ENCODE measurements at places on chromosomes 7 and 10.

DNA sequence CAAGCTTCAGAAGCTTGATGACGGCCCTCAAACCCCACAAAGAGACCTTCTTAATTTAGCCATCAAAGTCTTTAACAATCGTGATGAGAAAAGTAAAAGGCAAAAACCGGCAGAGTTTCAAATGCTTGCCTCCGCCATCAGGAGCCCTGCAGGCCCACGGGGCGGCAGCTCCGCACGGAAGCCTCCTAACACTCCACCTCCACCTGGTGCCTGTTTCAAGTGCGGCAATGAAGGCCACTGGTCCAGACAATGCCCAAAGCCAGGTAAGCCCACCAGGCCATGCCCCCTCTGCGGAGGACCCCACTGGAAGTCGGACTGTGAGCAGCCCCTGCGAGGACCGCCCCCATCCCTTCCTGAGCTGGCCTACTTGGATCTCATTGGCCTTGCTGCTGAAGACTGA lies 43.6 kb downstream of the CBX3 start:
- DNase-seq, result no peak

GRCh38 chr10:102245932-102246251 lies 560 bp downstream of the GBF1 start:
- no peak for DNase-seq

GRCh38 chr10:92407305-92408016 lies 116.5 kb downstream of the MARCHF5 start:
- no peak for DNase-seq

DNA sequence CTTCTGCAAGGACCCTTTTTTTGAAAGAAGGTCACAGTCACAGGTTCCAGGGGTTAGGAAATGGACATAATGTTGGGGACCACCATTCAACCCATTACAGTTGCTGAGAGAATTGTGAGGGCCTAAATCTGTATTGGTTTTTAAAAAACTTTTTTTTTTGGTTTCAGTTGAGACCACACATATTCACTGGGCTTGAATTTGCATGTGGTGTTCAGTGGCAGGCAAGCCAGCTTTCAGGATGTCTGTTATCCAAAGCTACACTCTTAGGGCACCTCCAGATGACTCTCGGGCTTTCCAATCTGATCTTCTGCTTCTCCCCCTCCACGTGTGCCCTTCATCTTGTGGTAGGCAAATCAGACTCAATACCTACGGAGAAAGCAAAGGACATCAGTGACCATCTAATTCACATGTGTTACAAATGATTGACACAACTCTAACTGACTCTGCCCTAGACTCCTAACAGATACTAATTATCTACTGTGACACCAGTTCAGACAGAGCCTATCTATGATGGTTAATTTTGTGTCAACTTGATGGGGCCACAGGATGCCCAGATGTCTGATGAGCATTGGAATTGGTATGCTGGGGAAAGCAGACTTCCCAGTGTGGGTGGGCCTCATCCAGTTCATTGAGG lies 93.3 kb upstream of the ELMO1 start:
- no peak for DNase-seq

- DNase-seq, result peak; percentile 1
Measured at GRCh38 chr7:97145068-97145467, 27.6 kb downstream of the SDHAF3 start.

DNA sequence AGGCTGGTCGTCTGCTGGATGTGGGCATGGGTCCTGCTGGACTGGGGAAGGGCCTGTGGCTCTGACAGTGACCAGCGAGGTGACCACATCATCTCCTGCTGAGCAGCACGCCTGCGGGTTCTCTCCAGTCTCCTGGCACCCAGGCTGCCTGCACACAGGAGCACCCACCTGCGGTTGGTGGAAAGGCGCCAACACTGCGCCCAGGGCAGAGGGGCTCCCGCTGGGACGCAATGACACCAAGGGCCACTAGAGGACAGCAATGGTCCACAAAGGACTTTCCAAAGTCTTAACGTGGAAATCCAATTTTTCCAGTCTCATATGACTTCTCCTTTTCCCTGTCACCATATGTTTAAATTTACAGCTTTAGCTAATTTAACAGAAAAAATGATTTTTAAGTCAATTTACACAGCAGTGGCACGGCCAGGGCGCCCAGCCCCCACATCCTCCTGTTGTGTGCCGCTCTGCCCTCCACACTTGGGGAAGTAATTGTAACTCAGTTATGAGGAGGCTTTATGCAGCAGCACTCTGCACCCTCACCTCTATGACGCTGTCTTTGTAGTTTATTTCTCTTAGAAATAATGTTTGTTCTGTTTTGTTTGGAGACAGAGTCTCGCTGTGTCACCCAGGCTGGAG lies 38.1 kb downstream of the CFAP46 start:
- DNase-seq, result no peak

DNA sequence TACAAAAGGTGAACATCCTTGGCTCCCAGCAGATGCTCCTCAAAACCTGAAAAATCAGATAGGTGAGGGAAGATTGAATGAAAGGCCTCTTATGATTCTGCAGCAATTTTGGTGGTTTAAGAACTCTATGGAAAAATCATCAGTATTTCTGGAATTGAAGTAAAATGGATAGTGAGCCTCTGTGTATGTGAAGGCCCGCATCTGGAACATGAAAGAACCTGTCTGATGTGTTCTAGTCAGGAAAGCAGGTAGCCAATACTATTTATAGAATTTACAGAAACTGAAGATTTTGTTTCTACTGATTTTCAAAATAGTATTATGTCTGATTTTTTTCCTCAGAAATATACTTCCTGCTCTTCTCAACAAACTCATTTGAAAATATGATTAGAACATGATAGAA lies 37.3 kb downstream of the EGFR start:
- DNase-seq, result no peak

- DNase-seq, result peak; percentile 93
Measured at GRCh38 chr10:119305860-119306513, 98.6 kb downstream of the GRK5 start.

DNA sequence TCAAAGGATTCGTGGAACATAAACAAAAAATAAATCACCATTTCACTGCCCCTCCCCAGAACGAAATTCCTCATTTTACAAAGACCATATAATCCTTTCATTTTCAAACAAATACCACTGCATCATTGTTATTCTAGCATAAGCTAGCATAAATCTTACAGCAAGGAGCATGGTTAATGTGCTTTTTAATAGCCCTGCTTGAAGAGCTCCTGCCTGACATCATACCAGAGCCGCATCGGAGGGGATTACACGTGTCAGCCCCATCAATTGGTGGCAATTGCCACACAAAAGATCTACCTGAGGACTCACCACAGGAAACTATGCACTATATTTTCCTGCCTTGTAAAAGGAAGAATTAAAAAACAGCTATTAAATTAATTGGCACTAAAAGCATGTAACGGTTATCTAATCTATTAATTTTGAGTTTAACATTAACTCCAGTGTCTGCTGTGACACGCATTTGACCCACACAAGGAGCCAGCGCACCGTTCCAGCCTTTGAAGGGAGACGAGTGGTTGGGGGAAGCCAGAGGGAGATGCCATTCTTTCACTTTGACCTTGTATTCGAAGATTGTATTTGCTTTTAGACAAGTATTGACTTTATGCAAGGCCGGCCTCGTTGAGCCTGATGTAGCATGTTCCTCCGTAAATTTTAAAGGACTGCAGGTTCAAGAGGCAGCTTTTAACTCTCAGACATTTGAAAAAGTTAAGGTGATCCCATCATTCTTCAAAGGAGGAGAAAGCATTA lies 261.1 kb upstream of the RNF32 start:
- no peak for DNase-seq

- no peak for DNase-seq
Measured at GRCh38 chr7:137324796-137325696, 18.5 kb downstream of the PTN start.

DNA sequence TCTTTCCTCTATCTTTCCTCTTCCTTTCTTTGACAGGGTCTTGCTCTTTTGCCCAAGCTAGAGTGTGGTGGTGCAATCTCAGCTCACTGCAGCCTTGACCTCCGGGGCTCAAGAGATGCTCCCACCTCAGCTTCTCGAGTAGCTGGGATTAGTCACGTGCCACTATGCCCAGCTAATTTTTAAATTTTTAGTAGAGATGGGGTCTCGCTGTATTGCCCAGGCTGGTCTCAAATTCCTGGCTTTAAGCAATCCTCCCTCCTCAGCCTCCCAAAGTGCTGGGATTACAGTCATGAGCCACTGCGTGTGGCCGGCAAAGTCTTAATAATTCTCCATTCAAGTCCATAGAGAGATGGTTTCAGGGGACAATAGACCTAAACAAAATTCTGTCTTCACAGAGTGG lies 40.2 kb downstream of the COL26A1 start:
- DNase-seq, result no peak

GRCh38 chr10:50788951-50789945 lies 49.5 kb downstream of the ASAH2B start:
- DNase-seq, result no peak

GRCh38 chr7:70919481-70920073 lies 212.4 kb upstream of the GALNT17 start:
- no peak for DNase-seq

DNA sequence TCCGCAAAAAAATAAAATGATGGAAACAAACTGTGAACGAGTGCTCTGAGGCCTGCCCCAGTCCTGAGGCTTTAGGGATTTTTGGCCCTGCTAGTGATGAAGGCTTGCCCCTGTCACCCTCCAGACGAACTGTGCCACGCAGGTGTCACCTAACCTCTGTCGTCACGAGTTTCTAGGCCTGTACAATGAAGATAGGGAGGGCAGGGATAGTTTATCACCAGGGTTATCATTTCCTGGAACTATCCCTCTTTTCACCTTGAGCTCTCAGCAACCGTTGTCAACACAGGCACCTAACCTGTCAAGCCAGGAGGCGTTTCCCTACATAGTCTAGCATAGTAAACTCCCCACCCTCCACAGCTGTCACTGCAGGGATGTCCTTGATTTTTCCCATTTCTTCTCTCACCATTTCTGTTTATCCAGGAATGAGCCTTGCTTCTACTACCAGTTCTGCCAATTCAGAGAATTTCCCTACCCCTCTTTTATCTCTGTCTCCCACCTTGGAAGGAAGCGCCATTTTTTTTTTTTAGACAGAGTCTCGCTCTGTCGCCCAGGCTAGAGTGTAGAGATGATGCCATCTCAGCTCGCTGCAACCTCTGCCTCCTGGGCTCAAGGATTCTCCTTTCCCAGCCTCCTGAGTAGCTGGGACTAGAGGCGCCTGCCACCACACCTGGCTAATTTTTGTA lies 2.2 kb upstream of the ACHE start:
- DNase-seq, result no peak

GRCh38 chr10:76404531-76404930 lies 973.1 kb downstream of the LRMDA start:
- no peak for DNase-seq

GRCh38 chr7:43869867-43870240 lies 537 bp upstream of the MRPS24 start:
- DNase-seq, result peak; percentile 87

DNA sequence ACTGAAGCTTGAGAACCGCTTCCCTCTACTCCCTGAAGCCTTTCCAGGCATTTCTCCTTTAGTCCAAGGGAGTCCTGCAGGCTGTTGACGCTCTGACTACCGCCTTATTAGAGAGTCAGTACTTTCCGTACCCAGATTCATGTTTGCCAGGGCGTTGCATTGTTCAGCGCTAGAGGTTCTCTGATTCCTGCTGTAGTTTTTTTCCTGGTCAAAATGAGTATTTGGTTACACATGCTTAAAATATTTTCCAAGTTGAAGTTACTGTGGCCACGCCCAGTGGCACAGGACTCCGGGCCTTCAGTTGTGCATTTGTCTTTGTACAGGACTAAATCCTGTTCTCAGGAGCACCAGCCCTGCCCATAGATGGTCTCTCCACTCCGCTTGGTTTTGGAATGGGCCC lies 7.9 kb downstream of the MTURN start:
- DNase-seq, result no peak

- DNase-seq, result no peak
Measured at GRCh38 chr7:6172910-6173295, 99.5 kb downstream of the CYTH3 start.

- DNase-seq, result no peak
Measured at GRCh38 chr10:3006093-3006492, 61.3 kb upstream of the PFKP start.

DNA sequence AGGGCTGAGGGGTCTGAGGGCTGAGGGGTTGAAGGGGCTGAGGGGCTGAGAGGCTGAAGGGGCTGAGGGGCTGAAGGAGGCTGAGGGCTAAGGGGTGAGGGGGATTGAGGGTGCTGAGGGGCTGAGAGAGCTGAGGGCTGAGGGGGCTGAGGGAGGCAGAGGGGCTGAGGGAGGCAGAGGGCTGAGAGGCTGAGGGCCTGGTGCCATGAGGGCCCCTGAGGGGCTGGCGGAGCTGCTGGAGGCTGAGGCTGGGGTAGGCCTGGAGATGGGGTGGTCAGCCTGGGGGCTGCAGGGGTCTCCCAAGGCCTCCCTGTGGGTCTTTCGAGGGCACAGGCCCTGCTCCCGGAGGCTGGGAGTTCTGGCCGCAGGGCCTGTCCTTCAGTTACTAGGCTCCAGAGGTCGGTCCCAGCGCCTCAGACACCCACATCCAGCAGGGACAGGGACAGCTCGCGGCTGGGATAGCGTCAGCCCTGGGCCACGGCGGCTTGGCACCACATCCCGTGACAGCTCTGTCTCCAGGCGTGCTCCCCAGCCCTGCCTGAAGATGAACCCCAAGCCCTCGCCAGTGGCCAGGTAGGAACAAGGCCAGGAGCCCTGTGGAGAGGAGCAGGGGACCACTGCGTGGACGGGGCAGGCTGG lies 16.9 kb downstream of the MYO1G start:
- DNase-seq, result no peak

- DNase-seq, result peak; percentile 48
Measured at GRCh38 chr10:77877441-77878344, 48.9 kb downstream of the DLG5 start.
